SHP77 (cell line): ENCODE measurements at places on chromosomes 6 and 20.
A peak's percentile ranks its signal among the peaks of the same experiment; 100 is the strongest.

DNA sequence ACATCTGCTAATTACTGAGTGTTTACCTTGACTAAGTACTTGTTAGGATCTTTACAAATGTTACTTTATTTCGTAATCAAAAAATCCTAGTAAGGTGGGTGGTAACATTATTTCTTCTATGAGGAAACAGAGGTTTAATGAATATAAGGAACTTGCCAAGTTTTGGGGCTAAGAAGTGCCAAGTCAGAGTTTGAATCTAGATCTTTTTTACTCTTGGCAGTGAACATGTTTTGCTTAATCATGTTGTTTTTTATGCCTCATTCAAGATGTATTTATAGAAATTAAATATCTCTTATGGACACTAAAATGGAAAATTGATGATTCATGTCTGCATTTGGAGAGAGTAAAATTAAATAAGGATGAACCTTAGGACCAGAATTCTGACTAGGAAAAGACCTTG lies 393.7 kb downstream of the UTRN start:
- DNase-seq, result no peak

- DNase-seq, result no peak
These were observed 2.8 kb downstream of the MAPK13 start for GRCh38 chr6:36133148-36133547.

DNA sequence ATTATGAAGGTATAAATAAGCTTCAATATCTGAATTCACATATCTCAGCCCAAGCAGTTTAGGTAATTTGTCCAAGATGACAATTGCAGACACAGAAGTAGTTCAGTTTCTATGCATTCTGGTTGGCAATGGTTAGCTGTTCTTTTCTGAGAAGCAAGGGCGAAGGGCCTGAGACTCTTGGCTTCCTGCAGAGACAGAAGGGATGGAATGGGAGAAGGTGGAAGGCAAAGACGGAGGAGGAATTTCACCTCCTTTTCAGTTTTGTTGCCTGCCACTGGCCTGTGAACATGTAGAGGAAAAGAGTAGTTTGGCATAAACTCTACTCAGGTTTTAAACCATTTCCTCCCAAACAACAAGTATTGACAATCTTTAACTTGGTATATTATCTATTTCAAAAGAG lies 180.7 kb upstream of the HS3ST5 start:
- DNase-seq, result no peak

DNA sequence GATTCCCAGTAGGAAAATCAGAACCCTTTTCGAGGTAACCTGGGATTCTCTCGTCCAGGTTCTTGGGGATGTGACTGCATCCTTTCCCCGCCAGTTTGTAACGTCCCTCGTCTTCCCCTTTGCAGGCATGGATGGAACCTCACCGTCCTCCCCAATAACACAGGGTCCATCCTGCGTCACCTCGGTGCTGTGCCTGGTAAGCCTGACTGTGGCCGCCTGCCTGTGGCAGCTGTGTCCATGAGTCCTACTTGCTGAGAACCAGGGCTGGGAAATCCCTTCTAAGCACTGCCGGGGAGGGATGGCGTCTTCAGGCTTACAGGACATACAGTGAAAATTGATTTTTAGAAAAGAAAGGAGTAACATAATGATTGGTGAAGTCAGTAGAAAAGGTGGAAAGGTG lies 155.6 kb downstream of the DTNBP1 start:
- DNase-seq, result no peak

DNA sequence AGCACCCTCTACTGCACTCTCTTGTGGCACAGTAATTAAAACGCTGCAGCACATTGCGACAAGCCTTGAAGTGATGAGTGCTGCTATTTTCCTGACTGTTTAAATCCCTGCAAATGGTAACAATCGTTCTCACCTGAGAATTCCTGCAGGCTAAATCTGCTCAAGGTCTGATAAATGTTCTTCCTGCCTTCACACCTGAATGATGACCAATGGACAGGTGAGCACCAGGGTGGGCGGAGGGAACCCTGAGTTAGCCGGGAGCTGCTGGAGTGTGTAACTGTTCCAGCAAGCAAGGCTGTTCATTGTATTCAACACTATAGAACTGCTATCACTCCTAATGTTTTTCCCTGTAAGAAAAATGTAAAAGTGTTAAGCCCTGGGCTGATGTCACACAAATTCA lies 4.0 kb downstream of the DACT2 start:
- no peak for DNase-seq

- DNase-seq, result no peak
These were observed 42.5 kb downstream of the EYA2 start for GRCh38 chr20:46937157-46937523.

DNA sequence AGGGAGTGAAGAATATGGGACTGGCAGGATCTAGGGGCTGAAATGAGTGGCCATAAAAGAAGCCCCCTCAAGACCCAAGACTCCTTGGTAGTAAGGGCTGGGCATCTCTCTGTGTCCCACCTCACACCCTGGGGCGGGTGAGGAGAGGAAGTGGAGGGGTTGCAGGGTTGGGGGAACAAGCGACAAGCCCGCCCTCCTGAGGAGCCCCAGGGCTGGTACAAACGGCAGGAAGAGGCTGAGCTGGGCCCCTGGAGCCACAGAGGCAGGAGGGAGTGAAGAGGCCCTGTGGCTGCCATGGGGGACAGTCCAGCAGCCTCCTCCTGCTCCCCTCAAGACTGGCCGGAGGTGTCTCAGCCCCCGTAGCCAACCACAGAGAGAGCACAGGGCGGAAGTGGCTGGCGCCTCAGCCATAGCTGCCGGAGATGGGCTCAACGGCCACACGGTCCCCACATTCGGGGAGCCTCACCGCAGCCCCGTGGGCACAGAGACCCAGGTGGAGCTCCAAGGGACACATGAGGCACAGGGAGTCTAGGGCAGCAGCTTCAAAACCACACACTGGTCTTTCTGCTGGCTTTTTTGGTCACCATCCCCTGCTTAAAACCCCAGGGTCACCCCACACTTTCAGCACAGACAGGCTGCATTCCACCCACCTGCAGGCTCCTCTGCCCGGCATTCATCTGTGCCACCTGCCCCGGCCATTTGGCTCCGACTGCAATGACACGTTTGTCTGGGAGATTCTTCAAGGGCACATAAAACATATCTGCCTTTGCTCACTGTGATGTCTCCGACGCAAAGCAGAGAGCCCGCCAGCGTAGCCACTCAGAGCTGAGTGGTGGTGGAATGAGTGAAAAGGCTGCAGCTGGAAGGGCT lies 524 bp downstream of the C20orf203 start:
- peak; percentile 43 for DNase-seq

DNA sequence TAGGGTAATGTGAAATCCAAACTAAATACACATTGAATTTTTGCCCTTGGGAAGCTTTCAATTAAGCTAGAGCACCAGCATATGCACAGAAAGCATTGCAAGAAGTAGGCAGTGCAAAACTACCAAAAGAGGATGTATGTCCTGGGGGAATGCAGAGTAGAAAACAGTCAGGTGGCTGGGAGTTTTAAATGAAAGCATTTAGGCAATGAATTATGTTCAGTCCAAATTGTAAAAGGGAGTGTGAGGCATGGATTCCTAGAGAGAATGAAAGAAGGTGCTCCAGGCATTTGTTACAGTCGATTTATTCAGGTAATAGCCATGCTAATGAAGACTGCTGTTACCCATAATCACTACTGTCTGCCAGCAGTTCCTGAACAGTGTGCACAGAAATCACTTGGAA lies 604.1 kb upstream of the POU3F2 start:
- DNase-seq, result no peak

DNA sequence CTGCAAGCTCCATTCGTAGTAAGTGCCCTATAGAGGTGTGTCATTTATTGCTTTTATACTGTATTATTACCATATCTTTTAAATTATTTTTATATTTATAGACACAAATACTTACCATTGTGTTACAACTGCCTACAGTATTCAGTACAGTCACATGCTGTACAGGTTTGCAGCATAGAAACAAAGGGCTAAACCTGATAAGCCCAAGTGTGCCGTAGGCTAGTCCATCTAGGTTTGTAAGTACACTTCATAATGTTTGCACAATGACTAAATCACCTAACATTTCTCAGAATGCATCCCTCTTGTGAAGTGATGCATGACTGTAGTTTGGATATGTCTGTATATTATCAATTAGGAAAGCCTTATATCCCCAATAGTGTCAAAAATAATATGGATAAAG lies 122.8 kb downstream of the CLVS2 start:
- no peak for DNase-seq

- no peak for DNase-seq
These were observed 45.8 kb downstream of the RGS17 start for GRCh38 chr6:153085239-153085638.

DNA sequence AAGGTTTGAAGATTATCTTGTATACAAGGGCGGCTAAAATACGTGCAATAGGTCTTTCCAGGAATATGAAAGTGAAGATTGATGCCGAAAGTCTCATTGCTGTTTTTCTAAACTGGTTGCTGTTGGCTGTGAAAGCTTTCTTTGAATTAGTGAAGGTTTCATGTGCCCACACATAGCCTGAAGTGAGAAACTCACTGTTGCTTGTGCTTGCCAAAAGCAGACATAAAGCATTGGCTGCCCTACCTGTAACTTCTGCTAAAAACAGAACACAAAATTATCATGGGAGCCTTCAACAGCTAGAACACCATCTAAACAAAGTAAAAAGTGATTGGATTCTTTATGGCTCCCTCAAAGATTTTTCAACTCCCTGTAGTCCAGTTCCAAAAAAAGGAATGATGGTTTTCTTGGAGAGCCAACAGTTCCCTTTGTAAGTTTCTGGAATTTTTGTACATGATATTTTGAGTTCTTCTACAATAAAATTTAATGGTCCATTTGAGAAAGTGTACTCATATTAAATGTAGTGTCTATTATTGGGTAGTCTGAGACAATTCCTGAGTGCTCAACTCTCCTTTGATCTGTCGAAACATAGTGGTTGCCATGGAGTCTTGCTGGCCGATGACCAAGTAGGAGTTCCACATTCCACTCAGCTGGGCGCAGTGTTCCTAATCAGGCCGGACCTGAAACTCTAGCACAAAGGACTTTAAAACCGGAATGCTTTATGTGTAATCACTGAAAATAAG lies 68.5 kb downstream of the PLEKHG1 start:
- DNase-seq, result no peak
